ENCODE measurements at places on chromosomes 3 and 15. TPM values are rescaled to one million over a fixed set of nuclear protein-coding genes. Genes with fewer than 3 reads are reported as not detected.

The CELF6 gene
- 0.37 TPM for total RNA-seq

The TMEM207 gene
- not detected for total RNA-seq

The CFAP100 gene
- not detected for total RNA-seq

GRCh38 chr3:1068985-1069384, 23.8 kb upstream of the CNTN6 start:
- H3K4me3 ChIP-seq, result no peak overlapping the region
- no peaks in the 10 kb centered on the region for H3K36me3 ChIP-seq
- H3K4me1 ChIP-seq, result no peaks in the 10 kb centered on the region
- no peaks in the 10 kb centered on the region for H3K27me3 ChIP-seq
- no peak overlapping the region for H3K27ac ChIP-seq

DNA sequence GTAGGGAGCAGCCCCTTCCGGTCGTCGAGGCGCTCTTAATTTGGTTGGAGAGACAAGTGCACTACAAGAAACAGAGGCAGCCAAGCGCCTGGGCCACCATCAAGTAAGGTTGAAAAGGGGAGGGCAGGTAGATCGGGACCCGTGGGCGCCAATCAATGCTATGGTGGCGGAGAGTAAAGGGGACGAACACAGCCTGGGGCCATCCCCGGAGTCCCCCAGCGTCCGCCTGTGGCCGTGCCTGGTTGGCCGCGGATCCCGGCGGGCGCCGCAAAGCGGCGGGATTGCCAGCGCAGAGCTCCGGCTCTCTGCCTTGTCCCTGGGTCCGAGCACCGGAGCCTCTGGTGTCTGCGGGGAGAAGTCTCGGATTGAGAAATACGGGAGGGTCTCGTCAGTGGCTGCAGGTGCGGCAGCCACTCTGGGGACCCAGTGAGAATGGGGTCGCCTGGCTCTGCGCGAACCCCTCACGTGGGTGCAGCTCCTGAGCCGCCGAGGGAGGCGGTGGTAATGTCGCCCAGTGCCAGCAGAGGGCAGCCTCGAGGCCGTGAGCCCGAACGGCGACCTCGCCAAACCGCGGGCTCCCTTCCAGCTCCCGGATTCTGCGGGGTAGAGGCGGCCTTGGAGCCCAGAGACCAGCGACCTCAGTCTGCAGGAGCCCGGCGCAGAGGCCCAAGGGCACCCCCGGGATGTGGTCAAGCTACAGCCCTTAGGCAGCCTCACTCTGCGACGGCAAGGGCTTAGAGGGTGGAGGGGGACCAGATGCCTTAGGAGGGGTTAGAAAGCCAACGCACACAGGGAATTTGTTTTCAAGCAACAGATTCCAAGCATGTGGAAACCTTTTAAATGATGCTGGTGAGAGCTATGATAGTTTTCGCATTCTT, 10.8 kb downstream of the FOXL2 start:
- no peak overlapping the region for H3K27ac ChIP-seq
- peak overlapping the region; percentile 63 for H3K4me3 ChIP-seq
- peak; percentile 84 for DNase-seq
- peaks cover 61% of the 10 kb centered on the region for H3K27me3 ChIP-seq

DNA sequence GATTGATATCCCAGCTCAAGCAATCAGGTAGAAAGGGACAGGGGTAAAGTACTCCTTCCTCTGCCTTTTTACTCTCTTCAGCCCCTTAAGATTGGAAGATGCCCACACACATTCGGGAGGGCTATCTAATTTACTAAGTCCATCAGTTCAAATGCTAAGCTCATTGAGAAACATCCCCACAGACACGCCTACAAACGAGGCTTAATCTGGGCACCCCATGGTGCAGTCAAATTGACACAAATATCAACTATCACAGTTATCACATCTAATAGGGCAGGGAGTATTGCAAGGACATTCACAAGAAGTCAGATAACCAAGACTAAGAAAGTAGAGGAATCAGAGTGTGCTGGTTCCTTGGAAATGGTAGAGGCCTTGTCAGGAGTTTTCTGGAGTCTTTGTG, 437.8 kb upstream of the AZI2 start:
- no peak for DNase-seq
- no peak overlapping the region for H3K27ac ChIP-seq
- no peak overlapping the region for H3K4me3 ChIP-seq

DNA sequence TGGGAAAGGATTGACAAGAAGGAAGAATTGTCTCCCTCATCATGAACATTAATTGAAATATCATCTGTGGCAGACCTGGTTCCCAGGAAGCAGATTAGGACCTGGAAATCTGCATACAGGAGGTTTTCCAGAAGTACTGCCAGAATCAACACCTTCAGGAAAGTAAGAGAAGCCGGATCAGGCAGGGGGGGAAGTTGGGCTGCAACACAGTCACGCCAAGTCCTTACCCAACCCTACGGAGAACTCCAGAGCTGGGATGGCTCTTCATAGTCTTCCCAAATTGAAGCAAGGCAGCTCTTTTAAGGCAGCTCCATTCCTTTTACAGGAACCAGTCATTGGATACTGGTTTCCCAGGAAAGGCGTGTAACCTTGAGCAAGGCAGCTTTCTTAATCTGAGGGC, 35.2 kb upstream of the BFSP2 start:
- no peak overlapping the region for H3K4me3 ChIP-seq
- peaks cover 3% of the 10 kb centered on the region for H3K27me3 ChIP-seq
- no peaks in the 10 kb centered on the region for H3K36me3 ChIP-seq
- no peak for DNase-seq
- no peaks in the 10 kb centered on the region for H3K4me1 ChIP-seq

GRCh38 chr3:174253196-174253823, 605.8 kb upstream of the NAALADL2 start:
- DNase-seq, result no peak
- no peaks in the 10 kb centered on the region for H3K36me3 ChIP-seq
- no peak overlapping the region for H3K27ac ChIP-seq
- no peaks in the 10 kb centered on the region for H3K4me1 ChIP-seq
